ENCODE measurements at places on chromosomes 1 and 21.

GRCh38 chr21:29378832-29379231 is 80.1 kb downstream of the BACH1 start:
- DNase-seq, result no peak

DNA sequence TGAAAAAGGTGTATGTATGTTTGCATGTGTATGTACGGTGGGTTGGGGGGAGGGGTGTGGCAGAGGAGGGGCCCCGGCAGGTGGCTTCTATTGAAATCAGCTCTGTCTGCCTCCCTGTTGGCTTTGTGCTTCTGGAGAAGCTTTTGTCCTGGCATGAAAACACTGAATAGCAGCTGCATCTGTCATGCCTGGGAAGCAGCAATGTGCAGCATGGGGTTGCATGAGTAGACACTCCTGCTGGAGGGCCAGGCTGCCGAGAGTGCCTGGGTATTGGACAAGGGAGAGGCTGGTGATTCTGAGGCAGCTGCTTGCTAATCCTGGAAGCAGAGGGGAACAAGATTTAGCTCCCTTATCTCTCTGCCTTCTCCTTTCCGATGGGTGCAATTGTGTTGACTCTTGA is 20.5 kb downstream of the MAPKAPK2 start:
- no peak for DNase-seq

DNA sequence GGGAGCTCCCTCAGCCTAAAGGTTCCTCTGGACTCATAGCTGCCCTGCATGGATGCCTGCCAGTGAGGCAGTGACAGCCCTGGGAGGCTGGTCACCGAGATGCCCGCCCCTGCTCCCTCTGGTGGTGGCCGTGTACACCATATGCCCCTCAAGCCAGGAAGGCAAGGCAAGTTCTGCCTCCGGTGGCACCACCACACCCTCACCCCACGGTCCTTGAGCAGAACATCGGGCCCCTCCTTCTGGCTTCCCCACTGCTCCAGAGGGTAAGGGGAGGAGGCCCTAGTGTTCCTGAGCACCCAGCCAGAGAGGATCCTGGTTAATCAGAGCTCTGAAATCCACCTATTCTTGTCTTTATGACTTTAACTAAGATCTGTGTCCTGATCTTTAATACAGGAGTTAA is 1.5 kb upstream of the S100A14 start:
- DNase-seq, result peak; percentile 66

GRCh38 chr1:198234520-198235251 is 77.9 kb downstream of the NEK7 start:
- DNase-seq, result no peak

DNA sequence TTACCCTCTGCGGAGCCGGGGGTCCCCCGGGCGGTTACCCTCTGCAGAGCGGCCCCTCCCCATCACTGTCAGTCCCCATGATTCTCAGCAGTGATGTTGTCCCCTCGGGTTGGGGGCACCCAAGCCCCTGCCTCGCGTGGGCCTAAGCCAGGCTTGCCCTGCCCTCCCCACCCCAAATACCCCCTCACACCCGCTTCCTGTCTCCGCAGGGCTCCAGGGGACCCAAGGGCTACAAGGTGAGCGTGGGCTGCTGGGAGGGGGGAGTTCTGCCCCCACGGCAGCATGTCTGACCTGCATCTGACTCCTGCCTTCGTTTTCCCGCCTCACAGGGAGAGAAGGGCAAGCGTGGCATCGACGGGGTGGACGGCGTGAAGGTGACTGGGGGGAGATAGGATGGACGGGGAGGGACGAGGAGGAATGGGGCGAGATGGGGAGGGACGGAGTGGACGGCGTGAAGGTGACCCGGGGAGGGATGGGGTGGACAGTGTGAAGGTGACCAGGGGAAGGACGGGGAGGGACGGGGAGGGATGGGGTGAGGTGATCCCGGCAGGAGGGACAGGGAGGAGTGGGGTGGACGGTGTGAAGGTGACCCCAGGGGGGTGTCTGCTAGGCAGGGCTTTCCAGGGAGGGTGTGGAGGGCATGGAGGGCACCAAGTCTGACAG is 8.6 kb downstream of the COL6A1 start:
- DNase-seq, result no peak

DNA sequence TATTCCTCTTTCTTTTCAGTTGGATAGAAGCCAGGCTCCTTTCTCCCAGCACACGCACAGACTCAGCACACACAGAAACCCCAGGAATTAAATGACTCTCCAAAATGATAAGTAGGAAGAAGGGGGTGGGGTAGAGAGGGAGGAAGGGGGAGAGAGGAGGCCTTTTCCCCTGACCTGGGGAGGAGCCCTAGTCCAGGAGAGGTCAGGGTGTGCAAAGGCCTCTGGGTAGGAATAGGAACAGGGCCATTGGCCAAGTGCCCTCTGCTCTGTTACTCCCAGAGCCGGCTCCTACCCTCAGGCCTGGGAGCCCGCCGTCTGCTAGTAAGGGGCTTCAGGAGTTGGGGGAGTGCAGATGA is 35.6 kb upstream of the PUM1 start:
- DNase-seq, result no peak

DNA sequence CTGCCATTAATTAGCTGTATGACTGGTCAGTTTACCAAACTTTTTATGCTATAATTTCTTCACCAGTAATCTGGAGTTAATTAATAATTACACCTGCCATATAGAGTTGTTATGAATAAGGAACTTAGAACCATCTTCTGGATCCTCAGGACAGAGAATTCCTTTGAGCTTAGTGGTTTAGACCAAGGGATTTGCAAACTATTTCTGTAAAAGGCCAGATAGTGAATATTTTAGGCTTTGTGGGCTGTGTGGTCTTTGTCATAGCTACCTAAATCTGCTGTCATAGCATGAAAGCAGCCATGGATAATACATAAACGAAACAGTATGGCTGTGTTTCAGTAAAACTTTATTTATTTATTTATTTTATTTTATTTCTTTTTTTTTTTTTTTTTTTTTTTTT is 9.0 kb downstream of the TIMM17A start:
- no peak for DNase-seq

DNA sequence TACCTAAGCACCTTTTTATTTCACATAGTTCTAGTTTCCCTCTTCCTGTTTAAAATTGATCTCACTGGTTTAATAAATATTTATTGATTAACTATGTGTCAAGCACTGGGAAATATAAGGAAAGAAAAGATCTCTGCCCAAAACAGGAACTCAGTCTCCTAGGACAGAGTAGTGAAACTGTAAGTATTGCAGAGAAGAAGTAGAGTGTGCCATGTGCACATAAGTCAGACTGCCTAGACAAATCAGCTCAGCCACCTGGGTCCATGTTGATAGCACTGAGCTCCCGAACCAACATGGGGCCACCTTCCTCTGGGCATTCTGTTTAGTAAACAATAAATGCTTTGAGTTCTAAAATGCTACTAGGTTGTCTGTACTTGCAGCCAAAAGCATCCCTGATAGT is 9.8 kb upstream of the SSX2IP start:
- peak; percentile 65 for DNase-seq

- DNase-seq, result no peak
Observed at GRCh38 chr1:101205457-101205856, 31.4 kb upstream of the S1PR1 start.

GRCh38 chr1:6783936-6784559 is 1.2 kb upstream of the CAMTA1 start:
- peak; percentile 28 for DNase-seq

- peak; percentile 85 for DNase-seq
Observed at GRCh38 chr1:203381151-203381751, 30.3 kb upstream of the FMOD start.

DNA sequence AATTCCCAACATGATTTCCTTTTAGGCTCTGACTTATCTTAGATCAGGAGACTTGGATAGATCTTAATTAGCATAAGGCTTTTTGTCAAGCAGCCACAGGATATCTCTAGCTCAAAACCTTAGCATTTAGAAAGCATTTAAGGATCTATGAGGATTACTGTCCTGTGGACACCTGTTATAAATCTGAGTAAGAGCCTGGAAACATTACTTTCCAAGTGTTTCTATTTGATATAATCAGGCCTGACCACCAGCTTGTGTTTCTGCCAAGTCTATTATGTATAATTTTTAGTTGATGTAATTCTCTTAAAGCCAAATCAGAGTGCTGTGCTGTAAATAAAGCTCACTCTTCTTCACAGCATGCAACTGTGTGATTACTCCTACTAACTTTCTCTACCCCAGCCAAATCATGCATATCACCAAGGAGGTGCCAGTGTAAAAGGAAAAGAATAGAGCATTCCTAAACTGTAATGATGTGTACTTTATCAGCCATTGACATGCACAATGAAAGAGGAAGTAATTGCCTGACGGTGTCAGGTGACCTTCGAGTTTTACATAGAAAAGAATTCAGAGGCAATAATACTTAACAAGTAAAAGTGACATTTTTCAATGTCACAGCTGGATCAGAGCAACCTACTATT is 309.9 kb upstream of the PRMT6 start:
- no peak for DNase-seq

GRCh38 chr1:202154766-202155477 is 5.5 kb downstream of the PTPN7 start:
- peak; percentile 75 for DNase-seq

DNA sequence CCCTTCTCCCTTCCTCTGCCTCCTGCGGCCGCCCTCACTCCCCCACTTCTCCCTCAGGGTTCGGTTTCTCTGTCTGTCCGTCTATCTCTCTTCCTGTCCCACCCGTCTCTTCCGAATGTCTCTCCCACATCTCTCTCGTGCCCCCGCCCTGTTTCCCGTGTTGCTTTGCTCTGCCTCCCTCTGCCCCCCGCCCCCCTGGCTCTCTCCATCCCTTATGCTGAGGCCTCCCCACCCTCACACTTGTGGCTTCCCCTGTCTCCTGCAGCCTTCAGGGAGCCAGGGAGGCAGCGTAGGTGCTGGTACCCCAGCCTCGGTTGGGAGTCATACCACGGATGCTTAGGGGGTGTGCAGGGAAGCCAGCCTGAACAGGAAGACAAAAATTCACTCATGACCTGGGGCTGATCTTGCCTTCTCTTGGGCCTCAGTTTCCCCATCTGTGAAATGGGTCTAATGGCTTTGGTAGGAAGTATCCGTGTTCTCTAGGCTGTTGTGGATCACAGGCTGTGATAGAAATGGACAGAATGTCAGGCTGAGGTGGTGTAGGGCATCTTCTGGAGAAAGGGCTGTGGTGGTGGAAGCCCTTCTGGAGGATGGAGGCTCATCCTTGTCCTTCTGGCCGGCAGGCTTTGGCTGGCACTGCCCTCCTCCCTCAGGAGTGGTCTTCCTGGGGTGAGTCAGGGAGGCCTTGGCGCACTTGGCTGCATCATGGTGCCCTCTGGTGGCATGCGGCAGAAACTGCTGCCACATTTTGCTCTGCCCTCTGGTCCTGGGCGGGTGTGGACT is 55.5 kb downstream of the FOXO6 start:
- DNase-seq, result peak; percentile 61

DNA sequence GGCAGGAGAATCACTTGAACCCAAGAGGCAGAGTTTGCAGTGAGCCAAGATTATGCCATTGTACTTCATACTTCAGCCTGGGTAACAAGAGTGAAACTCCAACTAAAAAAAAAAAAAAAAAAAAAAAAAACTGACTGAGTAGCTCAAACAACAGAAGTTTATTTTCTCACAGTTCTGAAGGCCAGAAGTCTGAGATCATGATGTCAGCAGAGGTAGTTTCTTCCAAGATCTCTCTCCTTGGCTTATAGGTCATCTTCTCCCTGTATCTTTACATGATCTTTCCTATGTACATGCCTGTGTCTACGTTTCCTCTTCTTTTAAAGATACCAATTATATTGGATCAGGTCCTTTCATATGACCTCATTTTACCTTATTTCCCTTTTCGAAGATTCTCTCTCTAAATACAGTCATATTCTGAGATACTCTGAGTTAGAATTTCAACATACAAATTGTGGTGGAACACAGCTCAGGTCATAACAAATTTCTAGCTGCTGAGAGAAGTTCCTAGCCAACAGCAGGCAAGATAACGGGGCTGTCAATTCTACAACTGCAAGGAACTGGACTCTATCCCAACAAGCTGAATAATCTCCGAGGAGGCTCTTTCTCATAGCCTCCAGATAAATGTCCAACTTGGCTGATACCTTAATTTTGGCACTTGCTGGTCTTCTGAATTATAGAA is 187.7 kb upstream of the ADAMTS5 start:
- no peak for DNase-seq

GRCh38 chr1:176742322-176742721 is 279.3 kb downstream of the PAPPA2 start:
- no peak for DNase-seq

DNA sequence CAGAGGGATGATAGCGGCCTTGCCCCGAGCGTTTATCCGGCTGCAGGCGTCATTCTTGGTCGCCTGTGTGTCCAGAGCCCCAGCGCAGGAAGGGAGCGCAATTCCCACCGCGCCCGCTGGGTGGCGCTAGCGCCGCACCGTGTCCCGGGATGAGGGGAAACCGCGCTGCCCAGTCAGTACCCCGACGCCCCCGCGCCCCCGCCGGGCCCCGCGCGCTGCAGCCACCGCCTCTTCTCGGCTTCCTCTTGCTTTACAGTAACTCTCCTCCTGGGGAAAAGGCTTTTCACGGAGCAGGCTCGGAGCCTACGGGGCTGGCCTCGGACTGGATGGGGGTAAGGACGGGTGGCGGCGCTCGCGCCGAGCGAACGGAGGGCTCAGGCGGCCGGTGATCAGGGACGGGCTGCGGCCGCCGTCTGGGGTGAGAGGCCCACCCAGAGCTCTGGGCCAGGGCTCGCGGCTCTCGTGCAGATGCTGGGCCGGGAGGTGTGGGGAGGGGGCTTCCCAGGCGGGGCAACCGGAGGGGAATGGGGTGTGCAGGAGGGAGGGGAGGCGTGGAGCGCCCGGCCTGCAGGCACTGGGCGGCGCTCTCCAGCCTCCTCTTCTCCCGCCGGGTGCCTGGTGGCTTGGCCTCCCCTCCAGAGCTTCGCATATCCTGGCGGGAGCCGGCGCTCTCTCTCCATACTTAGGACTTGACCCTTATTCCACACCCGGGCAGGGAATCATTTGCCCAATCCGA is 29.8 kb downstream of the TEX35 start:
- DNase-seq, result peak; percentile 88

DNA sequence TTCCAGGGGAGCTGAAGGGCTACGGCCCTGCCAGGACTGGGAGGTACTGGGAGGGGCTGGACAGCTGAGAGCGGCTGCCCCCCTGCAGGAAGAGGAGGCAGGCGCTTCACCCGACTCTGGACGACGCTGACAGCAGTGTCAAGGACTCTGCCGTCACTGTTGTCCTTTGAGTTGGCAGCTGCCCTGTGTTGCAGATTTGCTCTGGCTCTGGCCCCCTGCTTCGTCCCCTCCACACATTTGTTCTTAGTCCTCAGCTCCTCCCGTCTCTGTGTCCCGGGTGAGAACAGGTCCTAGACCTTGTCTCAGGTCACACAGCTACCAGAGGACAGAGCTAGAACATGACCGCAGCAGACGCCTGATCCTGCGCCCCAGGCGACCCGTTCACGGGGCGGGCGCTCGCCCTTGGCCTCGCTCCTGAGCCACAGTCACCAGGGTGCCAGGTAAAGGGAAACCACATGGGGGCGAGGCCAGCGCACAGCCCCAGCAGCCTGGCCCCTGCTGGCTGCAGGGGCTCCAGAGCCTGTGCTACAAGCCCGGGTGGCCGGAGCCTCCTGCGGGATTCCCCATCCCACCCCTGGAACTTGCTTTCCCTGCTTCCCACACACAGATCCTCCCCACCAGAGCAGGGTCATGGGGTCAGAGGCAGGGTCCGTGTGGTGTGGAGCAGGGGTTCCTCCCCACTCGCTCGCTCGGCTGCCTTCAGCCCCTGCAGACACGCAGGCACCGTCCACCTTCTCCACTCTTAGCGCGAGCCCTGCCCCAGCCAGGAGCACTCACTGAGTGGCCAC is 10.7 kb upstream of the NPHP4 start:
- DNase-seq, result no peak
